ENCODE measurements at places on chromosomes 7 and 10. TPM values are rescaled to one million over a fixed set of nuclear protein-coding genes. Genes with fewer than 3 reads are reported as not detected.

MACC1 gene
- total RNA-seq = 1.0 TPM

TCAF2 gene
- total RNA-seq = 2.3 TPM

NXPH1 gene
- total RNA-seq = not detected

ZKSCAN5 gene
- total RNA-seq = 5.4 TPM

UCN3 gene
- total RNA-seq = 0.23 TPM

POLR3A gene
- 7.2 TPM for total RNA-seq

RELN gene
- 69.8 TPM for total RNA-seq

GPRIN2 gene
- total RNA-seq = 1.3 TPM

DNA sequence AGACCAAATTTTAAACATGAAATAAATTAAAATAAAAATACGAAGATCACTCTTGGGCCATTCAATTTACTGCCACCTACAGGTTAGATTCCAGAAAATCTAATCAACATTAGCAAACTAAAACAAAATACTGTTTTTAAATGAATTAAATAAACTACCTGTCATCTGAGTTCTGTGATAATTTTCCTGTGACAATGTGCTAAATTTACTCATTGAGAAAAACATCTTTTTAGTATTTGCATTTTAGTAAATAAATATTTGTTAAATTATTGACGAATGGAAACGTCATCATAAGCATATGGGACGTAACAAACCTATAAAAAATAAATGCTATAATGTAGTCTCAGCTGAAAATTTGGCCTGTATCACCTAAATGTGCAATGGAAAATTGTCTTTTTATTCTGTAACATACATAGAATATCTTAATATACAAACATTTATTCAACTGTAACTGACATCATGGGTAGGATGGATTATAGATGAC, 72.1 kb downstream of the ITGB8 start:
- no peak for DNase-seq

DNA sequence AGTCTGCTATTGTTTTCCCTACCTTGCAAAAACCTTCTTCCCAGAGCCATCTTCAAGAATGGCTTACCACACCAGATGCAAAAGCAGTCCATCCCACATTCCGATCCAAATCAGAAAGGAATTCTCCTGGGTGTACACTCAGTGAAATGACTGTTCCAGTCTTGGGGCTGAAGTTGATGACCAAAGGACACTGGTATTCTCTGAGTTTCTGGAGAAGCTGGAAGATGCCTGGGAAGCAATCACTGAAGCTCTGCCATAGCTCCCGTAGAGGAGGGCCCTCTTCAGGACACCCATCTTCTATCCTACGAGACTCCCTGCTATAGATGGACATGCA, 155.7 kb downstream of the LCOR start:
- DNase-seq = no peak

GRCh38 chr7:129066290-129067131, 11.6 kb upstream of the TNPO3 start:
- DNase-seq = no peak

- no peak for DNase-seq
These were observed 25.5 kb upstream of the HABP2 start for GRCh38 chr10:113527211-113527906.

DNA sequence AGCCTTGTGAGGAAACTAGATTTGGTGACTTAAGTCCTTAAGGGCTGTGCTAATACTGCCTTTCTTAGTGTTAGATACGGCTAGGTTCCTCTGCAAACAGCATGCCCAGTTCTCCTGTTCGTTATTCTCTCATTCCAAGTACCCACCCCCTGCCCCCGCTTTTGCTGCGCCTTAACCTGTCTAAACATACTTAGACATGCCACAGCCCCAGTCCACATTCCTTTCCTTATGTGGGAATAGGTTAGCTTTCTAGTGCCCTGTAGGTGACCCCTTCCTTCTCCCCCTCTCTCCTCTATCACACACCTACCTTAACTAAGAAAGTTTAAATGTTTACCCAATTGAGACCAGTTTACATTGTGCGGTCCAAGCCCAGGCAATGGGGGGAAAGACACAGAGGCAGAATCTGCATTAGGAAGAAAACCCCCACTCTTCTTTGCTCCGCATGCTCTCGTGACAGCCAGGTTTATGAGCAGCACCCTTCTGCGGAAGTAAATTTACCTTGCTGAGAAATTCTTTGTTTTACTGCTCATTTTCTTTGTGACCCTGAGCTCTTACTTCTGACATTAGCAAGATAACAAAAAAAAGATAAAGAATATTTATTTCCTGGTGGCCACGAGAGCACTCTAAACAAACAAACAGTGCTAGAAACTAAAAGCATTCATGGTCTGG, 48.8 kb downstream of the VIM start:
- no peak for DNase-seq

GRCh38 chr7:1311406-1312135, 78.9 kb downstream of the UNCX start:
- DNase-seq = no peak

DNA sequence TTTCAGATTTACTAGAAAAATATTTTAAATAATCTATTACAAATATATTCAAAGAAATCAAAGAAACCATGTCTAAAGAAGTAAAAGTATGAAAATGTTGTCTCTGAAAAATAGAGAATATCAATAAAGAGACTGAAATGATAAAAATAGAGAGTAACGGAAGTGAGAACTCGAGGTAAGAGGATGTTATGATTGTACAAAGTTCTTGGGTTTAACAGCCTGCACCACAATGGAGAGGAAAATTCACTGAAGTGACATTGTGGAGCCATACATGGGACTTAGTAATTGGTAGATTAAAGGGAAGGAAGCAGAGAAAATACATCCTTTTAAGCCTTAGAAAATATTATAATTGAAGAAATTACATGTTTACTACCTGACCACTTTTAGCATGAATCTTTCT, 77.9 kb downstream of the THSD7A start:
- no peak for DNase-seq

DNA sequence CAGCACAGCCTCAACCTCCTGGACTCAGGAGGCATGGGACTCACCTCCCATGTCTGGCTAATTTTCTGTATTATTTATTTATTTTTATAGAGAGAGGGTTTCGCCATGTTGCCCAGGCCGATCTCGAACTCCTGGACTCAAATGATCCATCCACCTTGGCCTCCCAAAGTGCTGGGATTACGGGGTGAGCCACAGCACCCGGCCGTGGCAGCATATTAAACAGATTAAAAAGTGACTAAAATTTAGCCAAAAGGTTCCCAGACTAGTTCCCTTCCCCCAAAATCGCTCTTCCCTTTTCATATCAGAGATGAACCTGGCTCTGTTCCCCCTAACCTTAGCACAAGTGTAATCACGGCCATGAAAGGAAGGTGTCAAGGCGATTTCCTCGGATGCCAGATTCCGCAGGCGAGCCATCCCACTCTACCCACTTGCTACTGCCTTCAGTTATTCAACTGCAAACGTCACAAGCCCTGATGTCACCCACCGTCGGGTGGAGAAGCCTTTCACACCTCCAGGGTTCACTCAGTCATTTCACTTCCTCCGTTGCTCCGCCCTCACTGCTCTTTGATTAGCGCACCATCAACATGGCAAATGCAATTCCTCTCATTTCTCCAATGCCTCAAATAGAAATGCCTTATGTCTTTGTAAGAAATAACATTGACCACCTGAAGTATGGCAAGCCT, 104.7 kb upstream of the RHEB start:
- no peak for DNase-seq

DNA sequence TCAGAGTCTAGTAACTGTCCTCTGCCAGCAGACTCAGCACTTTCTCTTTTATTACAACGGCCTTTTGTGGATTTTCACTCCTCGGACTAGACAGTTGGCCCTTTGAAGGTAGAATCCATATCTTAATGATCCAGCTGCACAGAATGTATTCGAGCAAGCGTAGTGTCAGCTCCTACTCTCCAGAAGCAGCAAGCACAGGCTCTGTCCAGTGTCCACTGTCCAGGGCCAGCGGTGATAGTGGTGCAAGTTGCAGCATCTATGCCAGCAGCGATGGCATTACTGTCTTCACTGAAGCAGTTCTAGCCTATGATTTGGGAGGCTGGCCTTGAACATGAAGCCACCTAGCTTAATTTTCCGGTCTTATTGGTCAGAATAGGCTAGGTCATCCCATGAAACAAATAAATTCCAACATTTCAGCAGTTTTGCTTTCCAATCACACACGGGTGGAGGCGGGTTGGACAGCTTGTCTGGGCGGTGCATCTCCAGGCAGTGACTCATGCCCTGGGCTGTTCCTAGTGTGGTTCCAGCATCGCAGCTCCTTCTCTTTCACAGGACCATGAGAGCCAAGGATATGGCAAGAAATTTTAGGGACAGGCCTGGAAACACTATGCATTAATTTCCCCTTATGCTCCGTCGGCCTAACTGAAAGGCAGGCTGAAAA, 108.6 kb upstream of the KCNMA1 start:
- DNase-seq = no peak

DNA sequence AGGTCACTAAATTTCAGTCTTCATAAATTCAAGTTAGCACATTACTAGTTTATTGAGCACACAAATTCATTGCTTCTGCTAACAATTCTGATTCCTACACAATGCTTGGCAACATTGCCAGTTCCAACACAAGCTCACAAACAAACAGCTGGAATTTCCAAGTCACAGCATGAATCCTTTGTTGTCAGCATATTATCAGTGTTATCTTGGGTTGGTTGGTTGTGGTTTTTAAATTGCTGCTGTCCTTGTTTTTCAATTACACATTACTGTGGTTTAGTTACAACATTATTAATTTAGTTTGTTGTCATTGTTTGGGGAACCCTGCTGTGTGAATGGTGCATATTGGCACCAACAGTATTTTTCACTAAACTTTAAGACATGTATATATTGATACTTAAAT, 86.0 kb upstream of the ARID5B start:
- DNase-seq = no peak

DNA sequence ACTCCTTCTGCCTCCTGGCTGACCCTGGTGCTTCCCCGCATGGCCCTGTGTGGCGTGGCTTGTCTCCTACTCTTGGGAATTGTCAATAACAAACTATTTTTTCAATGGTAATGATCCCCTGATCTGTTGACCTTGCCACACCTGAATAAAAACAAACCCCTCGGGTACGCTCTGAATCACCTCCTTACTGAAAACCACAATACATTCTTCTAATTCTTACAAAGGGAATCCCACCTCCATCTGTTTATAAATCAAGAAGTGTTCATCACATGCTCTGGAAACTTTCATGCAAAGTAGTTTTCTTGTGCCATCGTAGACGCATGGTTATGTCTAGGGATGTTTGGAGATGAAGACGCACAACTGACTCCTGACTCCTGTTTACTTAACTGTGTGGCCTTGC, 245.8 kb downstream of the FRMD4A start:
- no peak for DNase-seq

- DNase-seq = no peak
These were observed 5.3 kb downstream of the PITX3 start for GRCh38 chr10:102236006-102236405.

DNA sequence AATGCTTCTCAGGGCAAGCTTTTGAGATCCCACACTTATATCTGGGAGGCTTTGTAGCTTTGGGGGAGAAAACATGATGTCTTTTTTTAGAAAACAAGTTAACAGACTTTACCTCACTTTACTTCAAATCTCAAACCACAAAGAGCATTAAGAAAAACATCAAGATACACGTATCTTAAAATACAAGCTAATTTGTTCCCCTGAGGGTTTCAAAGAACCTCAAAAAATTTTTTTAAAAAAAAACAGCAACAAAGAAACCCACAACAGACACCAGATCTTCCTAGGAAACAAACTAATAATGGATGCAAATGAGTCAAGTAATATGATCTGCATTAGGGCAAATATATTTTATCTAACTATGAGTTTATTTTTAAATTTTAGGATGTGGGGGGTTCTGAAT, 24.7 kb downstream of the FAM3C start:
- no peak for DNase-seq

DNA sequence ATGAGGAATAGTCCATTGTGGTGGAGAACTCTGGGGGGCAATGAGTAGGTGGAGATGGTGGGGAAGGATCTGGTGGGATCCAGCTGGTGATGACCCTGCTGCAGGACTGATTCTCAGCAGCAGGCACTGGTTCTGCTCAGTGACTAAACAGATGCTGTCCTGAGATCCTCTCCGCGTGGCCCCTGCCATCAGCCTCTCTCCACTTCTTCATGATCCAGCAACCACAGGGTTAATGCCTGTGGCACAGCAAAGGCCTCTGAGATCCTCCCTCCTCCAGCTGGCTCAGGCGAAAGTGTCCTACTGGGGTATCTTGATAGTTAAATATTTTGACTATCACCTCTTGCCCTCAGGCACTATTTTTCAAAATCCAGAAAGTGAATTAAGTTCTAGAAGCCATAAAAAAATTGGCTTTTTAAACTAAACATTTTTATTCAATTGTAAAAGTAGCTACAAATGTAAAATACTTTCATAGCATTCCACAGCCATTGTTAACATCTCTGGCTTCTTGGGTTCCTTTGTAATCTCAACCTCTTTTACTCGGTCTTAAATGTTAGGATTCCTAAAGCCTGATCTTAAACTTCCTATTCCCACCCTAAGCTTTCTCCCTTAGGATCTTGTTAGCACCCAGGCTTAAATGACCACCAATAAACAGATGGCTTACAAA, 13.1 kb downstream of the PLAU start:
- no peak for DNase-seq

GRCh38 chr7:27516421-27516820, 146.3 kb downstream of the HIBADH start:
- DNase-seq = no peak

DNA sequence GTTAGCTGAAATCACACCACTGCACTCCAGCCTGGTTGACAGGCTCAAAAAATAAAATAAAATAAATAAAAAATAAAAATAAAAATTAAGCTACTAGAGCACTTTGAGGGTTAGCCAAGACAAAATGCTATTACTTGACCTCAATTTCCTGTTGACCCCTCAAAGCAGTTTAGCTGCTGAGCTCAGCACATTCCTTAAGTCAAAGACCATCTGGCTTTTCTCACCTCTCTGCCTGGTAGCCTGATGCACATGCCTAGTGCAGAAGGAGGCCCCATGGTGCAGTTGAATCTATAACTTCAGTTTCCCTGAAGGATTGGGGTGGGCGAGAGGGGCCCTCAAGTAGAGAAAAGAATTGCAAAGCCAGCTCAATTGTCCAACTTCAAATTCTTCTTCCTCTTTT, 211.1 kb upstream of the GALNT17 start:
- no peak for DNase-seq

- no peak for DNase-seq
These were observed 81.4 kb upstream of the LAMB4 start for GRCh38 chr7:108211382-108212201.

DNA sequence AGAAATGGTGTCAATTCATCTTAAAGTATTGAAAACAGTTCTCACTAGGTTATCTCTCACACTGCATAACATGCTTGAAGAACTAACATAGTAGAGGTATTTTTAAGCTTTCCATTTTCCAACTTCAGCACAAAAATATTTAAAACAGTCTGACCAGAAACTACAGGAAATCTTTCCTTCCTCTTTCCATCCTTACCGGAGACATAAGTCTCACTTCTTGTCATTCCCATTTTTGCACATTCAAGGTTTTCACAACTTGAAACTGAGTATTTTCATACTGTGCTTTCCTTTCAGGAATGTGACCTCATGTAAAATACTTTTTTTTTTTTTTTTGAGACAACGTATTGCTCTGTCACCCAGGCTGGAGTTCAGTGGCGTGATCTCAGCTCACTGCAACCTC, 45.2 kb downstream of the ARHGAP12 start:
- no peak for DNase-seq

Data from liver (tissue), 10 donors.